ENCODE measurements at places on chromosomes 6 and 20. TPM values are rescaled to one million over a fixed set of nuclear protein-coding genes. Genes with fewer than 3 reads are reported as not detected.

GRCh38 chr6:22827760-22828159 lies 258.4 kb downstream of the HDGFL1 start:
- DNase-seq: no peak

DNA sequence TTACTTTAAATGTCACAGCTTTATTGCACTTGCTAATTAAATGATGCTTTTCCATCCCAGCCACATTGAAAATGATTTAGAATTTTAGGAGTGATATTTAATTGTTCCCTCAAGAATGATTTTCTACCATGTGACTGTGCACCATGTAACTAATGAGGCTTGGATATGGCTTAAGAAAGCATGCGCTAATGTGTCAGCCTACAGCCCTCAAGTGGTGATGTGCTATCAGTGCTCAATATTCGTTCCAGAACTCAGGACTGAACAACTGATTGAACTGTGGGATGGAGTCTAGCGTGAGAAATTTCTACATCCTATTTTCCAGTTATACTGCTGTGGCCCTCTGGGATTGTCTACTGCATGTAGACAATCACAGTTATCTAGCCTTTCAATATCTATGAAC lies 71.5 kb downstream of the PKIB start:
- DNase-seq: no peak

DNA sequence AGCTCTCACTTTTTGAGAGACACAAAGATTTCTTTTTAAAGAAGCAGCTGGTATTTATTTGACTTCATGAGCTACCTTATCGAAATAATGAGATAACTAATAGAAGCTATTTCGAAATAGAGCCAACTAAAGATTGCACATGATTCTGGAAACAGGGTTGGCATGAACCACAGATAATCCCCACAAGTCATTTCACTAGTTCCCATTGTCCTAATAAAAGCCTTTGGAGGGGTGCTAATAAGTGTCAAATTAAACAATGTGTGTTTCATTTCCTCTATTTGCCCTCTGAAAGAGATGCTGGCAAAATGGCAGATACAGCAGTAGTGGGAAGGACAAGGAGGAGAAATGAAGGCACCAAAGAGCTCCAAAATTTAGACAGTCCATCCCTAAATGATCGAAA lies 78.6 kb upstream of the RIPOR2 start:
- no peak for DNase-seq

GRCh38 chr6:163294734-163295133 lies 119.8 kb upstream of the QKI start:
- DNase-seq: no peak

Gene RAB32
- total RNA-seq: 35.3 TPM

Data from sigmoid colon (tissue), 7 donors.